H9 (cell line): ENCODE measurements at places on chromosomes 2 and 18. TPM values are rescaled to one million over a fixed set of nuclear protein-coding genes. Genes with fewer than 3 reads are reported as not detected.

CNTNAP5 gene
- total RNA-seq = 0.39 and 0.48 TPM in 2 replicates

DNA sequence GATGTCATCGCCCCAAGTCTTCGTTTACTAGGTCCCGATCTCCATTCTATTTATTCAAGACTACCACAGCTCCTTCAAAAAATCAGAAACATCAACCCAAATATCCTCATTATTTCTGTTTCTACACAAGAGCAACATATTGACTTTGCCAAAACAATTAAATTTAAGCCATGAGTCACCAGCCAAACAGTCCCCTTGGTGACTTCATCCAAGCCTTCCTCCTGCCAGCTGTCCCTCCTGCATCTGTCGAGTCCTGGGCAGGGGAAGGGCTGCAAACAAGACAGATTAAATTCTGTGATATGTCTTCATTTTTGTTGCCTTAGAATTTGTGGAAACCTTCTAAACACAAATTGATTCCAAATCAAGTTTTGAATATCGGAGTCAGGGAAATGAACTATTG, 110.3 kb downstream of the SP3 start:
- DNase-seq = no peak
- H3K4me3 ChIP-seq = no peak overlapping the region
- H3K27me3 ChIP-seq = no peaks in the 10 kb centered on the region
- H3K4me1 ChIP-seq = no peaks in the 10 kb centered on the region

DNA sequence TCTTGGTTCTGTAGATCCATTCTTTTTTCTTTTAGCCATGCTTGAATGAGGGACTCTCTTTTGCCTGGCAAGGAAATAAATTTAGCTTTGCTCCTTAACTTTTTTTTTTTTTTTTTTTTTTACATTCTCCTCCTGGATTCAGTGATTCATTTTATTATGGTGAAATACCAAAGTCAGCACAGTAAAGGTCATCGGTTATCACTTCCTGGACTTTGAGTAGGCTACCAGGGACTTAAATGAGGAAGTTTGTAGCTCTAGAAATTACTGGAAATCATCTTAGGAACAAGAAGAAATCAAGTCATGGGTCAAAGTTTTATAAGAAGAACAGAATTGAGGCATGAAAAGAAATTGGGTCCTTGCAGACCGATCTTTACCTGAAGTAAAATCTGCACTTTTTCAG, 75.0 kb downstream of the SOCS6 start:
- no peaks in the 10 kb centered on the region for H3K36me3 ChIP-seq
- no peak overlapping the region for H3K4me3 ChIP-seq
- no peak for DNase-seq
- H3K27ac ChIP-seq = no peak overlapping the region
- peaks cover 8% of the 10 kb centered on the region; the same call in 1 of the 2 replicates for H3K4me1 ChIP-seq

GRCh38 chr2:163343316-163343715, 392.5 kb downstream of the FIGN start:
- H3K4me3 ChIP-seq = no peak overlapping the region
- H3K27me3 ChIP-seq = no peaks in the 10 kb centered on the region
- no peaks in the 10 kb centered on the region; the same call in 1 of the 2 replicates for H3K4me1 ChIP-seq
- H3K27ac ChIP-seq = no peak overlapping the region

GRCh38 chr18:75439348-75439747, 11.8 kb upstream of the SMIM21 start:
- H3K27me3 ChIP-seq = no peaks in the 10 kb centered on the region
- H3K4me1 ChIP-seq = no peaks in the 10 kb centered on the region
- H3K27ac ChIP-seq = no peak overlapping the region
- no peak overlapping the region for H3K4me3 ChIP-seq
- H3K36me3 ChIP-seq = no peaks in the 10 kb centered on the region

GRCh38 chr18:63220903-63221302, 98.7 kb downstream of the BCL2 start:
- DNase-seq = no peak
- no peaks in the 10 kb centered on the region for H3K27me3 ChIP-seq
- no peaks in the 10 kb centered on the region for H3K36me3 ChIP-seq

DNA sequence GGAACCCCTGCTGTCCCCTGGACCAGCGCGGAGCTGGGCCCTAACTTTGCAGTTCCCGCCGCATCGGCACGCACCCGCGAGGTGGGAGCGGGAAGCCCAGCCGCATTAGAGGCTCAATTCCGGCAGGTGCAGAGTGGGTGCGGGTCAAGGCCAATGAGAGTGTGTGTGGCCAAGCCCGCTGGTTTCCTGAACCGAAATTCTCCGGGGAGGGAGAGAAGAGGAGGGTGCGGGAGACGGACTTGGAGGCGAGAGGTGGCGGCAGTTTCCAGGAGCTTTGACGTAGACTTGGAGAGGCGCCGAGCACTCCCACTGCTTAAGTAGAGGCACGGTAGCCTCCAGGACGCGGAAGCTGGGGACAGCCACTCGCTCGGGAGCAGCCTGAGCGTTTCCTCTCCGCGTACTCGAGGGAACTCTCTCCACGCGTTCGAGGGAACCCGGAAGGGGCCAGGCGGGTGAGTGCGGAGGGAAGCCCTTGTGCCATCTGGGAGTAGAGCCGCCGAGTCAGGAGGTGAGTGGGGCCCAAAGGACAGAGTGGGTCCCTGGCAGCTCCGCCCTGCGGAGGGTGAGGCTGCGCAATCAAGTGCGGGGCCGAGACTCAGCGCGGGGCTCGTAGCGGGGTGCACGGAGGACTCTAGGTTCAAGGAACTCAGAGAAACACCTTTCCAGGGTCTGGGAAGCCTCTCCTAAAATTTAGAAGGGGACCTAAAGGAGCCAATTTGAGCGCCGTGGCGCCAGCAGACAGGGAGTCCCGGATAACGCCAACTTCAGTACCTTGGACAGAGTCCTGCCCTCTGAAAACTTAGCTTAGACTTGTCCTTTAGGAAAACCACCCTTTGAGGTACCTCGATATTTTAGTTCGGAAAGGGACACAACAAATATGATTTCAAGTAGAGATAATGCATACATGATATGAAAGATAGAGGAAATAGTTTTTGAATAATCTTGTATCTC, at the start of gene FAM237A:
Gene FAM237A, plus strand, starts transcription at position 413 of the 951 bp plus-strand sequence. CDS start 1,750 bp downstream, outside the sequence.
- H3K27me3 ChIP-seq = peaks cover 19% of the 10 kb centered on the region; the same call in 1 of the 2 replicates
- peak; percentile 61 for DNase-seq
- no peak within 1 kb of the TSS for H3K27ac ChIP-seq

DNA sequence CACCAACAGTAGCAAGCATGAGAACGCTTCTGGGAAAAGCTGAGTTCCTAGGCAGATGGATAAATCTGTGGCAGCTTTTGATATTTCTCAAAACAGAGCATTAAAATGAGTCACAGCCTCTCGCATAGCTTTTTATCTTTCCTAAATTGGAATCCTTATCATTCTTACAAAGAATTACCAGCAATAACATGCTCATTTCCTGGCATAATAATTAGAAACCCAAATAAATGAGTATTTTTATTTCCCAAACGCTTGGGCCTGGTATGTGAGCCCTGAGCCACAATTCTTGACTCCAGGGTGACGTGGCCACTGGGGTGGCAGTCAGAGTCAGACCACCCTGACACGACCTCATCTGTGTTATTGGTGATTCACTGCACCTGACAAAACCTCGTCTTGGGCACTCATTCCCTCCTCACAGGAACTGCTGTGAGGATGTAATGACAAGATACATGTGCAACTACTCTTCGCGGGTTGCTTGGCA, 210.7 kb downstream of the ARL4C start:
- no peak overlapping the region for H3K27ac ChIP-seq
- no peaks in the 10 kb centered on the region for H3K27me3 ChIP-seq
- H3K36me3 ChIP-seq = no peaks in the 10 kb centered on the region
- DNase-seq = no peak

DNA sequence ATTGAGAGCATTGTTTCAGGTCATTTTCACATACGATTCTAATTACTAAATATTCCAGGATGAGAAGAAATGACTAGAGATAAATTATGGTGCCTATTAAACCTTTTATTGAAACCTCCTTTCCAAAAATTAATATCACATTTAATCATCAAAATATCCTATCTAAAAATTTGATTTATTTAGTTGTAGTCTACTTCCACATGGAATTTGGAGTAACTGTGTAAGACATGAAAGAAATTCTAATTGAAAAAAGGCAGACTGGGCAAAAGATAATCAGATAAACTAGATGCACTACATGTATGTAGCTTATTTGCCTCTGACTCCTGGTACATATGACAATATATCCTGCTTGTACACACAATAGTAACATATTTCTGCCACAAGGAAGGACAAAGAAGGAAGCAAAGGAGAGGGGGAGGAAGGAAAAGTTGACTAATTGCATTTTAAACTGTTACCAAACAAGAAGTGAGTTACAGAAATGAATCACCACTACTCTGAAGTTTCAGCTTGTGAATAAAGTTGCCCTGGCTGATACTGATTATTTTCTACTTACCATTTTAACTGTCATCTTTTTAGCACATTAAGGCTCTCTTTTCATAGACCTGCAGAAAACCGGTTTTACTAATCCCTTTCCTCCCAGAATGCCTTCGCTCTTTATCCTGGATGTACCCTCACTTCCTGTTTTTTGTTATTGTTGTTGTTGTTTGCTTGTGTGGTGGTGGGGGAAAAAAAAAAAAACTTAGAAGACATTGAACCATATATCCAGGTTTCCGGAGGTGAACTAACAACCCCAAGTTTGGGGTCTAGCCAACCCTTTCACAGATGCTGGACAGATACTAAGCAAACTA, 28.4 kb downstream of the NRXN1 start:
- H3K4me1 ChIP-seq = peaks cover 2% of the 10 kb centered on the region; the same call in 1 of the 2 replicates
- no peak for DNase-seq
- peak overlapping the region; percentile 80 for H3K27ac ChIP-seq
- H3K27me3 ChIP-seq = no peaks in the 10 kb centered on the region

GRCh38 chr2:209162129-209162528, 261.7 kb upstream of the MAP2 start:
- DNase-seq = no peak
- no peak overlapping the region for H3K27ac ChIP-seq
- H3K4me3 ChIP-seq = no peak overlapping the region
- H3K36me3 ChIP-seq = no peaks in the 10 kb centered on the region
- H3K4me1 ChIP-seq = no peaks in the 10 kb centered on the region; the same call in 1 of the 2 replicates

DNA sequence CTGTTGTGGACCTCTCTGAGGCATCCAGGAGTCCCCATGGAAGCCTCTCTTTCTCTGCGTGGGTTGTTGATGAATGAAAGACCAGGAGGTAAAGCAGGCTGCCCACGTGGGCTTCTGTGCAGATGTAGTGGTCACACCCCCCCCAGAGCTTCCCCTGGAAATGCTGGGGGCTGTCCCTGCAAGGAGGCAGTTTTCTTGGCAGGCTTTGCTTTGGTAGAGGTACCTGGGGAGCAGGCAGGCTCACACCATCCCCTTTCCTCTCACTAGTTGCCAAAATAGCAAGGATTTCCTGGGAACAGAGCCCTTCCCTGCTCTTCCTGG, 97.6 kb upstream of the MAP3K20 start:
- DNase-seq = no peak
- H3K4me3 ChIP-seq = no peak overlapping the region
- no peak overlapping the region for H3K27ac ChIP-seq
- H3K27me3 ChIP-seq = no peaks in the 10 kb centered on the region
- H3K4me1 ChIP-seq = no peaks in the 10 kb centered on the region
- no peaks in the 10 kb centered on the region for H3K36me3 ChIP-seq

DNA sequence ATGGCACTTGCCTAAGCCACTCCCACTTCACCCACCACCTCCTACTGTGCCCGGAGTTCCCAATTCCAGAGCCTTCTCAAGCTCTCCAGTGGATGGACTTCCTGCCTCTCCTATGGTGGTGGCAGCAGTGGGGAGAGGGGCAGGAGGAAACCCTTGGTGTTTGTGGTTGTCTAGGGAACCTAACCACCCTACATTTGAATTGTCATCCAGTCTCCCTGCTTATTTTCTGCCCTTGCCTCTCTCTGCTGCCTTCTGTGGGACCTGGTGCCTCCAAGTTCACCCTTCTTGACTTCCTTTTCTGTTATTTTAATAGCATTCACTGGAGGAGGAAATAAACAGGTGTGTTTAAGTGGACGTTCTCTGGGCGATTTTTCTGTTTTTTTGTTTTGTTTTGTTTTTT, 50.0 kb upstream of the HPCAL1 start:
- H3K36me3 ChIP-seq = no peaks in the 10 kb centered on the region
- no peaks in the 10 kb centered on the region for H3K4me1 ChIP-seq
- H3K27ac ChIP-seq = no peak overlapping the region
- no peaks in the 10 kb centered on the region for H3K27me3 ChIP-seq

DNA sequence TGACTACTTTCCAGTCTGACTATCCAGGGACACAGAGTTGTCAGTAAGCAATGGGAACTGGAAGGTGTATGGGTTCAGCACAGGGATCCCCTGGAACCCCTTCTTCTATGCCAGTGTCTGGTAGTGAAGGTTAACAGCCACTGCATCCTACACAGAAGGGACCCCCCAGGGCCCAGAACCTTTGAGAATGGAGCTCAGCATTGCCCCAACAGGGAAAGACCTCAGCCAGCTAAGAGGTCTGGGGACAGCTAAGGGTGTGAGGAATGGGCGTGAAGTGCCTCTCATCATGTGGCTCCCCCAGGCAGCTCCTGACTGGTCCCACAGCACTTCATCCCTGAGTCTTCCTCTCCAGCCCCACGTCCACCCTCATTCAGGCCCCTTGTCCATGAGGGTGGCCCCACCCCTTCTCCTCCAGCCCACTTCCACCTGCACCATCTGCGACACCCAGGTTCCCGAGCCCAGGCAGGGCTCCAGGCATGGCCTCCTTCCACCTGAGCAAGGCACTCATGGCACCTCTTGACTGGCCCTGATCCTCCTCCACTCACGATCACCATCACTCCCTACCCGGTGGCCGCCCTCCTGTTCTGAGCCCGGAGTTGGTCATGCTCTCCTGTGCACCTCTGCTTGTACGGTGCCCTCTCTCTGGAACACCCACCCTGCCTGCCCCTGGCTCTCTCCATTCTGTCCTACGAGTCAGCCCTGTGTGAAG, 77.1 kb downstream of the SFXN5 start:
- no peaks in the 10 kb centered on the region for H3K27me3 ChIP-seq
- H3K27ac ChIP-seq = no peak overlapping the region
- no peaks in the 10 kb centered on the region for H3K4me1 ChIP-seq
- 0 out of 2 replicates have a peak, but pooled peaks cover 6% of the 10 kb centered on the region for H3K36me3 ChIP-seq
- no peak overlapping the region for H3K4me3 ChIP-seq

- no peaks in the 10 kb centered on the region for H3K4me1 ChIP-seq
- H3K36me3 ChIP-seq = no peaks in the 10 kb centered on the region
- no peak overlapping the region for H3K4me3 ChIP-seq
- no peak for DNase-seq
- H3K27ac ChIP-seq = no peak overlapping the region
- no peaks in the 10 kb centered on the region for H3K27me3 ChIP-seq
Measured at GRCh38 chr2:117674172-117674571, 140.3 kb upstream of the DDX18 start.
